HuH-7 (cell line): ENCODE measurements at places on chromosomes 7 and 10.

DNA sequence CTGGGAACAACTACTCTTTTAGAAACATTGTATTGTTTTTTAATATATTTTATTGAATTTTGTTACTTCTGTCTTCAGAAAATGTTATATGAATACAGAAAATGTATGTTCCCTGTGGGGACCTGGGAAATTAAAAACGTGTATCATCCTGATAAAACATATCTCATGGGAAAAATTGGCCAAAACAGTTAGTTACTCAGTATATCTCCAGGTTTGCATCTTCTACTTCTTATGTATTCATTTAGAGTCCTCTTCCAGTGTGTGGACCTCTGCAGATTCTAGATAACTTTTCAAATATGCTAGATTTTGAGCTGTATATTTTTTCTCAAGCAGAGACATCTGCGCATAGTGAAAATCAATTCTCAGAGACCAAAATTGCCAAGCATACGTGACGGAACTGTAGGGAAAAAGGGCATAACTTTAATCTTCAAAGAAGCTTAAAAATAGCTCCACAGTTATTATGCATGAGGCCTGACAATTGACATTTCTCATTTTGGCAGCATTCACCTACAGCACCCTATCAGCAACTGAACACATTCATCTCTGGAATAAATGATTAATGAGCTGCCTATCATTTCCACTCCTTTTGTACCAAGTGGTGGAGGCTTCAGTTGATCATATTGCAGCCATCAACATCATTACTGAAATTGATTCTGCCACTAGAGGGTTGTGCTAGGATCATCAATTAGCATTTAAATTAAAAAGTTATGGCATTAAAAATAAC lies 26.4 kb upstream of the UMAD1 start:
- DNase-seq: no peak

GRCh38 chr10:47137311-47137851 lies 162.6 kb upstream of the GDF10 start:
- DNase-seq: no peak

GRCh38 chr7:22601003-22601402 lies 101.0 kb upstream of the STEAP1B start:
- DNase-seq: no peak

GRCh38 chr10:13801907-13802288 lies 215.1 kb downstream of the PRPF18 start:
- DNase-seq: no peak

DNA sequence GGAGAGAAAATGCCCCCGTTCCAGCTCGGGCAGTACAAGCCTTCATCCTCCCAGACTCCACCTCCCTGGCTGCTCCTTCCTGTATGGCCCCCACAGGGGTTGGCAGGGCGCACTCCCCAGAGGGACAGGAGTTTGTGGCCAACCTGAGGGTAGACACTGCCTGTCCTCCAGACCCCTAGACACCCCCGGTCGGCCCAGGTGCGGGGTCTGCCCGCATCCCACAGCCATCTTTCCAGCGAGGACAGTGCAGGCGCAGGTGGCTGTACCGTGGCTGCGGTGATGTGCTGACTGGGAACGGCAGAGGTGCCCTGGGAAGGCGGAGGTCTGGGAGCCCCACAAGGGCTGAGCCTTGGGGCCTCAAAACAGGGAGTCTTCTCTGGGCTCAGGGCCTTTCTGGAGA lies 81.5 kb downstream of the LHPP start:
- DNase-seq: no peak

DNA sequence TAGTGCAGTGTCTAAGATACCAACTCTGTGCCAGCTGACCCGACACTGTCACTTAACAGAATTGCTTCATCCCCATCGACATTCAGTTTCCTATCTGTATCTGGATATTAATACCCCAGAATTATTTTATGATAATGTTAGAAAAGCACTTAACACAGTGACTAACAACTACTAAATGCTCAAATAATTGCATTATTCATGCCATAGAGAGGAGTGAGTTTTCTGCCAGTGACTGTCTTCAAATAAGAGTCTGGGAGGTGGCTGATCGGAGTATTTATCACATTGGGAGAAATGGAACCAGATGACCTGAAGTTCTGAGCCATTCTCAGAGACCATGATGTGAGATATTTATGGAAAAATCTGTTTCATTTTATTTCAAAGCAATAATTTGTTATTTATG lies 65.7 kb downstream of the NHLRC2 start:
- DNase-seq: no peak

GRCh38 chr7:65804887-65805286 lies 68.0 kb upstream of the VKORC1L1 start:
- no peak for DNase-seq
